ENCODE measurements at places on chromosomes 16 and 17.

- peak; percentile 49 for DNase-seq
Observed at GRCh38 chr16:3578610-3579551, 1.7 kb upstream of the NLRC3 start.

- no peak for DNase-seq
Observed at GRCh38 chr17:5958850-5959249, 111.3 kb upstream of the WSCD1 start.

GRCh38 chr17:61351745-61352407 lies 47.8 kb upstream of the TBX2 start:
- DNase-seq: no peak

GRCh38 chr17:1197781-1198490 lies 18.2 kb upstream of the ABR start:
- DNase-seq: peak; percentile 22

DNA sequence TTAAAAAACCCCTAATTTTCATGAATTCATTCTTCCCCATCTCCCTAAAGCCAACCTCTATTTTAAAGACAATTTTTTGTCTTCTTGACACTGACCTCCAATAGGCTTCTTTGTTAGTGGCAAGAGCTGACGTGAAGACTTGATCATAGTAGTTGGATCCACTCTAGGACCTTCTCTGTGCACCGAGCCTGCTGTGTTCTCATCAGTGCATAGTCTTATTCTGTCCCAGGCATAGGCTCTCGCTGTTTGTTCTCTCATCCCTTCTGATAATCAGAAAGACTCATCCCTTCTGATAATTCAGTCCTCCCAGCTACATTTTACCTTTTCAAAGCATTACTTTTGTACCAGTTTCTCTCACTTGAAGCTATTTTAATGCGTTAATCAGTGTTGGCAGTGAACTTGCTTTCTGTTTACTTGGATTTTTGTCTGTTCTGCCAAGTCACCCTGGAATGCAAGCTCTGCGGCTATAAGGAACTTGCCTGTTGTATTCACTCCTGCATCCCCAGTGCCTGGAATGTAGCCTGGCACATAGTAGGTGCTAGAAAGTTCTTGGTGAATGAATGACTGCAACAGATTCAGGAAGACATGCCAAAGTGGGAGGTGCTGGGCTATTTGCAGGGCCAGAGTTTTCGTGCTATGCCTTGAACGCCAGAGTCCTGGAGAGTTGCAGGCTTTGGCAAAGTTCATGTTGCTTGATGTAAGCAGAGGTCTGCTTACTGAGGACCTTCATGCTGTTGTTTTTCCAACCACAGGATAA lies 147.6 kb upstream of the MPHOSPH6 start:
- no peak for DNase-seq

- DNase-seq: no peak
Observed at GRCh38 chr16:56631197-56631596, 1.3 kb upstream of the MT1M start.

DNA sequence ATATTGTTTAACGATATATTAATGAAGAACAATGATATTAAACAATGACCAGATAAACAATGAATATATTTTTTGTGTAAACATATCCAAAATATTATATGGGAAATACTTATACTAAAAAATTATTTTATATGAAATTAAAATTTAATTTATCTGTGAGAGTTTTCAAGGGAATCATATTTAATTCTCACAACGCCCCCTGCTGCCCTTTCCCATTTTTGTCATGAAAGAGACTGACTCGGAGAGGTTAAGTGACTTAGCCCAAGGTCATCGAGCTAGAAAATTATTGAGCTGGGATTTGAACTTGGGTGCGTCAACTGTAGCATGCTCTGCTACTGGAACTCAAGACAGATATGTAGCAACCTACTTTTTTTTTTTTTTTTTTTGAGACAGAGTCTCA lies 7.2 kb upstream of the MYCBPAP start:
- DNase-seq: peak; percentile 28

GRCh38 chr17:491086-492021 lies 138.7 kb upstream of the RPH3AL start:
- DNase-seq: peak; percentile 19

GRCh38 chr17:66283971-66284370 lies 18.4 kb upstream of the PRKCA start:
- DNase-seq: no peak

GRCh38 chr17:15309793-15310192 lies 31.6 kb downstream of the TEKT3 start:
- DNase-seq: no peak

DNA sequence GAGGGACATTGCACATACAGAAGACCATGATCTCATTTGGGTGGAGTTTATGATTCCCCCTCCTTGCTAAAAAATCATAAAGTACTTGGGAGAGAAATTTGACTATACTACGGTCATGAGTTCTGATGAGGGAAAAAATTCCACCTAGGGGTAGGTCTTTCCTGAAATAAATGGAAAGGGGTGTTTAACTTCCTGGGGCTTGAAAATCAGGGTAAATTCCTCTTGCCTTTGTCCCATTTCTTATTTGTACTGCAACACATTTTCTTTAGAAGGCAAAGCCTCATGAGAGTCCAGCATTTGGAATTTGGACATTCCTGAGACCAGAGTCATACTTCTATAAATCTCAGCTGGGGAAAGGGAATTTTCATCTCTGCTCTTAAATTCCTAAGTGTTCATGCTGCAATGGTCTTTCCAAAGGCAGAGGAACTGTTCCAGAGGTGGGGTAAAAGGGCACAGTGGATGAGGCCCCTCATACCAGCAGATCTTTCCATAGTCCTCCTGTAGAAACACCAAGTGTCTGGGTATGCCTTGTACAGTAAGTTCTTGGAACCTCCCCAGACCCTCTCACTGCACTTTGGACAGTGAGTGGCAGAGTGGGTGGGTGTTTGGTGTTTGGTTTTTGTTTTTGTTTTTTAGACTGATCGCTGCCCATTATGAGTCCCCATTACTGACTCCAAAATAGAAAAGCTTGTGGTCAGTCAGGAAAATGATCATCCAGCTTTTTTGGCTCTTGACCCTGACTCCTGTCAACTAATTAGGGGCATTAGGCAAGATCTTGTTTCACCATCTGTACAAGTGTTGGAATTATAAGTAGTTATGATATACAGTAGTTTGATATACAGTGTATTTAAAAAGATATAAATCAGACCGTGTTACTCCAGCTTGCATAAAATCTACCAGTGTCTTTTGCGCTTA lies 6.0 kb downstream of the LYRM1 start:
- DNase-seq: no peak

GRCh38 chr17:10069301-10069700 lies 129.1 kb downstream of the GAS7 start:
- no peak for DNase-seq

DNA sequence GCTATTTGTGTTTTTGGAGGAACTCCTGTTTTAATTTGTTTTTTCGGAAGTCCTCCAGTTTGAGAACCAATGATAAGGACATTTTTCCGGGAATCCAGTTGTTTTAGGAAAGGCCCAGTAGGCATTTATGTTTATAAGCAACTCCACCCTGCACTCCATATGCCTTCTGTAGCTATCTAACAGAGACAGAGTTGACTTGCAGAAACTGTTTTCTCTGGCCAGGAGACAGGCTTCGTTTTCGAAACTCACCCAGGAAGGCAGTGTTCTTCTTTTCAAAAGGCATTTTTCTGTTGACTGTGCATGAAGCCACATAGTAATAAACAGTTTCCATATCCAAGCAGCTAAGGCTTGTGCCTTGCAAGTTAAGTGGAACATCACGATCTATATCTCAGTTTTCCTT lies 587.1 kb downstream of the WWOX start:
- DNase-seq: no peak

- no peak for DNase-seq
Observed at GRCh38 chr16:89489898-89490438, 393 bp downstream of the ANKRD11 start.

DNA sequence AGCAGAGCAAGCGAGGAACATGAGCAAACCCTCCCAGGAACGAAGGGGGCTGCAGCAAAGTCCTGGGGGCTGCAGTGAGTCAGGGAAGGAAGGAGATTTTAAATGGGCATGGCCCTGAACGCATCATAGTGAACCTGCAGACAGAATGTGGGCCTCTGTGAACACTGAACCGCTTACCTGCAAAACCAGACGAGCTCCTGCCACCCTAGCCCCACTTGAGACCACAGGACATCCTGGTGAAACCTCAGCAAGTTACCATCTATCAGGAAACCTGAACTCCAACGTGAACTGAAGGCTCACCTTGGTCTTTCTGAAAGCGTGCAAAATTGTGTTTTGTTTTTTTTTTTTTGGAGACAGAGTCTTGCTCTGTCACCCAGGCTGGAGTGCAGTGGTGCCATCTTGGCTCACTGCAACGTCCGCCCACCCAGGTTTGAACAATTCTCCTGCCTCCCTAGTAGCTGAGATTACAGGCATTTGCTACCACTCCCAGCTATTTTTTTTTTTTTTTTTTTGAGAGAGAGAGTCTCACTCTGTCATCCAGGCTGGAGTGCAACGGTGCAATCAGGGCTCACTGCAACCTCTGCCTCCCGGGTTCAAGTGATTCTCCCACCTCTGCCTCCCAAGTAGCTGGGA lies 30.8 kb downstream of the FANCA start:
- no peak for DNase-seq

DNA sequence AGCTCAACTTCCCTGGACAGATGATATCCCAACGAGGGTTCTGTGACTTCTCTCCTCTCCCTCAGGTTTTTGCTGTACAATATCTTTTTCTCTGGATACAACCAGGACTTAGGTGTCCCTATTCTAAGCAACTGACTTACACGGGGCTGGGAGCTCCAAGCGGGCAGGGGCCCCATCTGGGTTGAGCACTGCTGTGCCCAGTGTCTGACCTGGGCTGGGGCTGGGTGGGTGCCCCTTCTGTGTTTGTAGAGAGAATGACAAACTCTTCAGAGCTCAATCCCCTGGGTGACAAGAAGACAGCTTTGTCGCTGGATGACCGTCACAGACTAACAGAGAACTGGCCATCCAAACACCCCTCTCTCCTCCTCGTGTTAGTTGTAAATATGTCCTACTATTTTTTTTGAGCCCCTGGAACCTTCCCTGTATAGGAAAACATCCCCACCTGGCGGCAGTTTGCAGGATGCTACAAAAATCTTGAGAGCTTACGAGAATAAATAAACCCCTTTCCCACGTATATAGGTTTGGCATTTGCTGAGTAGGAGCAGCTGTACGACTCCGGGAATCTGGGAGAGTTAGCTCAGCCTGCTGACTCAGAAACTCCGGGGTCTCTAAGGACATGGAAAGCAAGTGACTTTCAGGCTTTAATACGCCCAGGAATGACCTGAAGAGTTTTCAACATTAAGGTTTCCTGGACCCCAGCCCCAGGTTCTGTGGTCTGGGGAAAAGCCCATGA lies 23.7 kb upstream of the RCVRN start:
- DNase-seq: no peak

GRCh38 chr16:17949141-17949981 lies 387.2 kb downstream of the NPIPA8 start:
- no peak for DNase-seq

DNA sequence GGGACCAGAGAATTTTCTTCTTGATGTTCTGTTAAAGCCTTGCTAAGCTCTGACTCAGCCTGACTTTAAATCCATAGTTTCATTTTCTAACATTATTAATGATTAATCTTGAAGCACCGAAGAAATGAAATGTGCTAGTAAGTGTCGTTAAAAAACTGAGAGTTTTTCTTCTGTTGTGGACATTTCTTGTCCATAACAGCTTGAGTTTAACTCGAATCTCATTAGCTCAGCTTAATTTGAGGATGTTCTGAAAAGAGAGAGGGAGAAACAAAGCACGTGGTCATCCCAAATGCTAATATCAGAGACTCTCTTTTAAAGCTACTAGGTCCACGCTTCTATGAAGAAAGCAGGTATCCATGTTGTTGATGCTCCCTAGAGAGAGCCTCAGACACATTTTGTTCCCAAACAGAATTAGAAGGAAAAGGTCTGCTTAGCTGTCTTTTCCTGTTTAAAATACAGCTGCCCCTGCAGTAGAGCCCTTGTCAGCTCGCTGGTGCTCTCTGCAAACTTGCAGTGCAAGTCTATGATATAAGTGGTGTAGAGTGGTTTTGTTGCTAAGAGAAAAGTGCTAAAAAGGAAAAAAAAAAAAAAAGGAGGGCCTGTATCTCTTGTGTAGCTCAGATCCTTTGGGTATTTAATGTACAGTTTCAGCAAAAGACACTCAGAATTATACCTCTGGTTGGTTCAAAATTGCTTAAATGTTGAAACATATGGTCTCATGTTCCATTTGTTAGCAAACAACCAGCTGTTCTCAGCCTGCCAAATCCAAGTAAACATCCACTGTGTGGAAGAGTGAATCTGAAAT lies 191.1 kb upstream of the TBX2 start:
- no peak for DNase-seq

GRCh38 chr17:69870091-69870530 lies 204.9 kb upstream of the KCNJ16 start:
- DNase-seq: no peak
